ENCODE measurements at places on chromosomes 4 and X.

DNA sequence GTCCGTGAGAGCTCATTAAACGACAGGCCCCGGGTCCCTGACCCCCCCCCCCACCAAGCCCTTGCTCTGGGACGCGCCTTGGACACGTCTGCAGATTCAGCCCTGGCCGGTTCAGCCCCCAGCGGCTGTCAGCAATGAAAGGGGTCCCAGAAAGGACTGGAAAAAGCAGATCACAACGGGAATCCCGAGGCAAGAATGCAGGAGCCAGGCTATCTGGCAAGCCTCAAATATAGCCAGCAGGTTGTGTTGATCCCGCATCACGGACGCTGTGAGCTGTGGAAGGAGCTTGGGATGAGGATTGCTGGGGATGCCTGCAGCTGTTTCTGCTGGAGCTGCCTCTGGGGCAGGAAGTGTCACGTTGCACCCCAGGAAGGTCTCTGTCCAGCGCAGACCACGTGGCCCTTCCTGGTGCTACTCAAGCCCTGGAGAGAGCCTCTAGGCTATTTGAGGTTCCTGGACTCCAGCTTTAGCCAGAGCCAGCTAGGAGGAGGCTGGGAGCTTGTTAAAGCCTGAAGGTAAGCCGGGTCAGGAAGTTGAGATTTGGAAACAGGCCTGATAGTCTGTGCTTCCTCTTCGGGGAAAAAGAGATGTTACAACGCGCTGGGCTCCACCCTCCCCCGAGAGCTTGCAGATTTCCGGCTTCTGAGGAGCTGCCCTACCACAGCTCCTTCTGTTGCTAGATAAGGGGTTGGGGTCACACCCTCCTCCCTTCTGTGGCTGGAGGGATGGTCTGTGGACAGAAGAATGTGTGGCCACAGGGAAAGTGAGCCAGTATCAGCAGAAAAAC is 19.3 kb upstream of the CSF2RA start:
- no peak for DNase-seq

DNA sequence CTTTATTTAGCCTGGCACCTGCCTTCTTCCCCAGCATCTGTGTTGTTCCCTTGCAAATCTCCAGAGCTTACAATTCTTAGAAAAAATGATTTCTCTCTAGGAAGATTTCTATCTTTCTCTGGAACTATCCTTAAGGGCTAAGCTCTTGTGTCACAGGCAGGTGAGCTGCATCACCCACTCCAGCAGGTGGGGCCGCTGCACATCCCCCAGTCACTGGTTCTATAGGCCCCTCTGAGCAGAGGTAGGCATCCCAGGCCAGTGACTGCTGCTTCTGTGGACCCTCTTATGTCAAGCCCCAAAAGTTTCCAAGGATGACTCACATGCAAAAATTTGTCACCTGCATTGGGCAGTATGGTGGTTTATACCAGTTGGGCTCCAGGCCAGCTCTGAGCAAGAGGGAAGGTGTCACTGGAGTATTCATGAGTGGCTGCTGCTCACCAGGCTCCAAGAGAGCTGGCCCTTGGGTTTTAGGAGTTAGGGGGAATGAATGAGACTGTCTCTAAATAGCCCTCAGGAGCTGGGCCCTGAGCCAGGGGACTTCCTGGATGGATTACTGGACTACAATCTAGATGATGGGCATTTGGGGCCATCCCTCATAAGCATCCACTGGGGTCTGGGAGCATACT is 208.1 kb upstream of the EOLA2 start:
- DNase-seq: no peak

- DNase-seq: no peak
Observed at GRCh38 chr4:186105647-186106321, 1.3 kb downstream of the FAM149A start.

DNA sequence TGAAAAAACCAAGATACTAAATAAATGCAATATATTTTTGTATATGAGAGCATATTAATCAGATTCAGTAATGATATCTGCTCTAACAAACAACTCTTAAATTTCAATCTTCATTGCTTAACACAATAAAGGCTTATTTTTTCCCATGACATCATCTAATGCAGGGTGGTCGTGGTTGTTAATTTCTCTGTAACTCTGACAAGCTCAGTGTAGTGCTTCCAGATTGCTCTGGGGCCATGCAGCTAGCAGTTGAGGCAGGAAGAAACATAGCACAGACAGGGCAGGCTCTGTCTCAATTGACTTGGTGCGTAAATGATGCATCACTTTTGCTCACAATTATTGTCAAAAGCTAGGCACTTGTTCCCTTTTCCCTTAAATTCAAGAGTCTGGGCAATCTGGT is 869 bp upstream of the GRXCR1 start:
- no peak for DNase-seq

- DNase-seq: no peak
Observed at GRCh38 chr4:85929961-85930665, 429.7 kb downstream of the MAPK10 start.

GRCh38 chr4:58776627-58777026 is 1666.4 kb upstream of the IGFBP7 start:
- peak; percentile 37 for DNase-seq

DNA sequence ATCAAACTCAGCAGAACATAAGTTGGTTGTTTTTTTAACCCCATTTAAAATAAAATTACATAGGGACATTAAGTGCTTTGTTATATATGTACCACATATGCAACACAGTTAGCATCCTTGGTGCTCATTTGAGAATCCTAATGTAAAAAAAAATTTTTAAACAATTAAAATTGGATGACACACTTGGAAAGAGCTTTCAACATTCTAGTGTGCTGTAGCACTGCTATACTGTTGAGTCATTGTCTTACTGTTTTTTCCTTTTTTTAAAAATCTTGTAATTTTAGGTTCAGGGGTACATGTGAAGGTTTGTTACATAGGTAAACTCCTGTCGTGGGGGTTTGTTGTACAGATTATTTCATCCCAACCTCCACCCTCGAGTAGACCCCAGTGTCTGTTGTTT is 12.8 kb downstream of the THAP9 start:
- no peak for DNase-seq

DNA sequence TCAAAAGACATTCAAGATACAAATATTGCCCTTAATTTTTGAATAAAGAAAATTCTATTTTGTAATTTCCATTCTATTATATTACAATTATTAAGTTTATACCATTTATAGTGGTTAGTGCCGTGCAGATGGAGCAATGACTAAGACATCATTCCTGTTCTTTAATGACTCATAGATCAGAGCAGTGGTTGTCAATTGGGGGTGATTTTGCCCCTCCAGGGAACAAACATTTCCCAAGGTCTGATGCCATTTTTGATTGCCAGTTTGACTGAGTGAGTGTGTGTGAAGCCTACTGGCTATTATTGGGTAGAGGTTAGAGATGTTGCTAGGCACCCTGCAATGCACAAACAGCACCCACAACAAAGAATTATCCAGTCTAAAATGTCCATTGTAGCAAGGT is 97.9 kb upstream of the DDIT4L start:
- no peak for DNase-seq

DNA sequence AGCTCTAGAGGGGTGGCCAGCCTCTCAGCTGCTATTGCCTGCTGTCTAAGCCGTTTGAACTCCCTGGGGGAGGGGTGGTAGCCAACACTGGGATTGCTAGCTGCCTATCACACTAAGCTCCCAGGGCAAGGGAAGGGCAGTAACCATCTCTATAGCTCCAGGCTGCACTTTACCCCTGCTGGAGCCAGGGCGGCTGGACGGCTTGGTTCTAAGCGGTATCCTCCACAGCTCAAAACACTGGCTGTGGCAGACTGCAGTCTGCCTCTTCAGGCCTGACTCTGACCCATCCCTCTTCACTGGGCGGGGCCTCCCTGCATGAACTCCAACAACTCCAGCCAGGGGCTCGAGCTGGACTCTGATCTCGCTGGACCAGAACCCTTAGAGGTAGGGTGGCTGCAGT is 55.3 kb upstream of the GNRHR start:
- DNase-seq: no peak

DNA sequence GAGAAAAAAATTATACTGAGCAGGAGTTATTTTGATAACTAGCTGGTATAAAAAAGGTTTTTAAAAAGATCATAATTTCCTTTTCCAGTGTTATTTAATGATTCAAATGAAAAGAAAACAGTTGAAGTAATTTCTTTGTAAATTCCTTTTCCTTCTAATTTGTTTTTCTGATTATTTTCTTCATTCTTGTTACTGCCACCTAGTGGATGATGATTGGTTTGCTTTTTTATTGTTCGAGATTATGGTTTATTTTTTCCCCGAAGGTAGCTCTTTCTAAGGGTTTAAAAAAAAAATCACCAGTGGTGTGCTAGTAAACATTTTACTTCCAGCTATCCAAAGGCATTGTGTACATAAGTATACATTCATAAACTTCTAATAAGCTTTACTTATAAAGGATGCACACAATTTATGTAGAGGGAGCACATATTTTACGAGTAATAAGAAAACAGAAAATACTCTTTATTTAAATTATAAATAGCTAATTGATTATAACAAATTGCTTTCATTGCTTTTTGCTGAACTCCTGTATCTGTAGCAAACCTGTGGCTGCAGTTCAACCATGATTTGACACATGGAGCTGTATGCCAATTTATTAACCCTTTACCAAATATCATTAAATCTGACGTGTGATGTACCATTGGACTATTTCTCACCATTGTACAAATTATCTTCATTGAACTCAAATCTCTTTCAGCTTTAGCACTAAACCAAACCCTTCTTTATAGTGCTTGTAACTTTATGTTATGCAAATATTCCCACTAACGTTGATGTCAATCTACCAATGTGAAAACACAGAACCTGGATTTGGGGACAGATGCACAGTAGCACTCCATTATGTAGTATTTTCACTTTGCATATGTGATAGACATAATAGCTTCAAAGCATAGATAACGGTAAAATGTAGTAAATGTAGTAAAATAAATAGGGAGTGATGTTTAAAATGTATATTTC is 97.8 kb upstream of the ANK2 start:
- DNase-seq: no peak

GRCh38 chrX:74343343-74344279 is 39.6 kb downstream of the ZCCHC13 start:
- peak; percentile 61 for DNase-seq

DNA sequence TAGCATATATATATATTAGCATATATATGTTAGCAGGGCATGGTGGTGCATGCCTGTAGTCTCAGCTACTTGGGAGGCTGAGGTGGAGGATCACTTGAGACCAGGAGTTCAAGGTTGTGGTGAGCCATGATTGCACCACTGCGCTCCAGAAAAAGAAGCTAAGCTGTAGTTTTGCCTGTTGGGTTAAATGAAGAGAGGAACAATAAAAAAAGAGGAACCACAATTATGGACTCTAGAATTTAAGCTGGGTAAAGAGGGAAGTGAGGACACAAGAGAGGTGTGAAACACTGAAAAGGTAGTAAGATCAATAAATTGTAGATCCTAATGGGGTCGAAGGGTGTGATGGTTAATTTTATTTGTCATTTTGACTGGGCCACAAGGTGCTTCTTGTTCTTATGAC is 40.5 kb upstream of the HSD17B10 start:
- no peak for DNase-seq

- DNase-seq: no peak
Observed at GRCh38 chr4:40629401-40630334, at the start of gene RBM47. Gene RBM47, minus strand, starts transcription at chr4:40629864. Its CDS starts 190,971 bp downstream, at chr4:40438893.

GRCh38 chr4:153114771-153115321 is 89.4 kb upstream of the TRIM2 start:
- peak; percentile 13 for DNase-seq

DNA sequence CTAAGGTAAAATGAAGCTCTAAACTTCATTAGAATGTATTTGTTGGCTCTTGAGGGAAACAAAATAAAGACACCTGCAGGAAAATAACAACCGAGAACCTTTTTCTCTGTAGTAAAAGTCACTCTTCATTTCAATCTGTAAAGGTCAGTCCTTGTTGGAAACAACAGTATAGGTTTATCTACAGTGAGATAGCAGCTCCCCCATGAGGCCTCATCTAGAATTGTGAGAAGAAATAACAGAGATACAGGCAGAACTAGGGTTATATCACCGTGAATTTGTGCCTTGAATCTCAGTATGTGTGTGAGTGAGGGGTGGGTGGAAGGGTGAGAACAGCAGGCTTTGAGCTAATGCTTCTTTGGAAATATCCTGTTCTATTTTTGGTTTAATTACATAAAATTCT is 107.8 kb upstream of the FMR1 start:
- DNase-seq: no peak

DNA sequence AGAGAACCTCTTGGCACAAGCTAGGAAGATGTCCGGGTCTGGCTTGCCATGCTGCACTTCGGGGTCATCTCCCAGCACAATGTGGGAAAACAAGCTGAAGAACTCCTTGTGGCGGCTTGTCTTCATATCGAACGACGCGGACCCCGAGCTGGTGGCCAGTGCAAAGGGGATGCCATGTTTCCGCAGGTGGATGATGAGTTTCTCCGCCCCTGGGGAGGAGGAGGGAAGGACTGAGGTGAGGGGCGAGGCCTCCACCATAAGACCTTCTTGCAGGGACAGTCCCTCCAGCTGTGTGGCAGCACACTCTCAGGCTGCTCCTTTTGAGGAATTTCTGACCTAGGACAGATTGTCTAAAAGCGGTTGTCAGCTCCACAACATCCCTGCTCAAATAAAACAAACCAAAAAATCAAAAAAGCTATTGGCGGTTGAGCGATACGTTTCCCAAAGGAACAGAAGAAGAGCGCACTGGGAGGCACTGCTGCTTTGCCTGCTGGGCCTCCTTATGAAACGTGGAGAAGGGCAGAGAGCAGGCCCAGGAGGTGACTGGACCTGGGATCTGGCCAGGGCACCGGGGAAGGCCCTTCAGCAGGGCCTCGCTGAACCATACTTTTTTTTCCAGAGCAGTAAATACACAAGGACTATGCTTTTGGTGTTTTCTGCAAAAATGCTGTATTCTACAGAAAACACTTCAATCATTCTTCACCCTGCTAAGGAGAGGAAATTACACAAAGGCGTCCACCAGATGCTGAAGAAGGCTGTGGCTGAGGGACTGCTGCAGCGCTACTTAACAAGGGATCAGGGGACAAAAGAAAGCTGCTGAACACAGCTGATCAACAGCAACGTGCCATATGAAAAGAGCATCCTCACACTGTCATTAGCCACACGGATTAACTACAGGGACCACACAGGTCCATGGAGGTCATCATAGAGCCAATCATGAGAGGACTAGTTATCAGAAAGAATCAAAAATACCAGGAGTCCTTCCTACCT is 70.0 kb upstream of the STS start:
- DNase-seq: no peak

DNA sequence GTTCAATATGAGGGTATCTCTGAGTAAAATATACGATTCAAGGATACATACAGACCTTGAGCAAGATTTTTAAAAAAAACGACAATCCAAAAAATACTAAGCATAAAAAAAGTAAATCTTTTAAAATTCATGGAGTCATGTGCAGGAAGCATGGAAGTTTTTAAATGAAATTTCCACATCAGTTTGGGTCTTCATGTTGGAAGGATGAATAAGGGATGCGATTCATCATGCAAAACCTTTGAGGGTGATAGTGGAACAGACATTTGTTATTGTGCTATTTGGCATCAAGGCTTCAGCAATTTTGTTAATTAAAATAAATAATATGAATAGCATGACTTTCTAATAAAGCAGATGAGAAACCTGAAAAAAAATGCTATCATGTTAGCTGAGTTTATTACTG is 815.0 kb upstream of the PCDH10 start:
- no peak for DNase-seq

DNA sequence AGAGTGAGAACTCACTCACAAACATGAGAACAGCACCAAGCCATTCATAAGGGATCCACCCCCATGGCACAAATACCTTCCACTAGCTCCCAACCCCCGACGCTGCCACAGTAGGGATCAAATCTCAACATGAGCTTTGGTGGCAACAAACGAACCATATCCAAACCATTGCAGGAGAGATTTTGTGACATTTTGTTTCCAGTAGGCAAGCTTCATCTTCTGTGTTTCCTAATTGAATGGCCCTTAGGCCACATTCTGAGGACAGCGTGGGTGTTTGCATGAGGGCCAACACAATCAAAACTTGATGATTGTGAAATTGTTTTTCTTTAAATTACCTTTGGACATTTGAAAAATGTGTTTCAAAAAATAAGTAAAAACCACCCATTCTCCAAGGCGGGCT is 102.6 kb upstream of the LNX1 start:
- no peak for DNase-seq
